ENCODE measurements at places on chromosomes 2 and 18.

DNA sequence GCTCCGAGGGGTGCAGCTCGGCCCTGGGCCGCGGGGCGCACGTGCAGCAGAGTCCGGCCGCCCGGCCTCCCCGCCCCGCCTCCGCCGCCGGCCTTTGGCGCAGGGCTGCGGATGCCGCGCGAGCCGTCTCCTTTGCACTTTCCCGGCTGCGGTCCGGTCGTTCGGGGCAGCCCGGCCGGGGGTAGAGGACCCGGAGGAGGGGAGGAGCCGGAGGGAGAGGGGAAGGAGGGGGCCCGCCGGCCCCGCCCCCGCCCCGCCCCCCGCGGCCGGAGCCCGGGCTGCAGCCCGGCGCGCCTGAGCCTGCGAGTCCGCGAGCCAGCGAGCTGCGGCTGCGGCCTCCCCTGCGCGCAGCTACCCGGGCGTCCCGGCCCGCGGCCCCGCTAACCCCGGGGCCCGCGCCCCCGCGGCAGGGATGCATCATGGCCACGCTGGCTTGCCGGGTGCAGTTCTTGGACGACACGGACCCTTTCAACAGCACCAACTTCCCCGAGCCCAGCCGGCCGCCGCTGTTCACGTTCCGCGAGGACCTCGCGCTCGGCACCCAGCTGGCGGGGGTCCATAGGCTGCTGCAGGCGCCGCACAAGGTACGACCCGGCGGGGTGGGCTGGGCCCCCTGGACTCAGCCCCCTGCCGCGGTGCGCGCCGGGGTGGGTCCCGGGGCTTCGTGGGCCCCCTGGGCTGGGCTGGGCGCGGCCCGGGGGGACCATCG, at the start of gene FHOD3:
Gene FHOD3 (plus strand): TSS at position 297 of the 709 bp plus-strand sequence. CDS start 123 bp downstream, at position 420.
- DNase-seq = no peak

DNA sequence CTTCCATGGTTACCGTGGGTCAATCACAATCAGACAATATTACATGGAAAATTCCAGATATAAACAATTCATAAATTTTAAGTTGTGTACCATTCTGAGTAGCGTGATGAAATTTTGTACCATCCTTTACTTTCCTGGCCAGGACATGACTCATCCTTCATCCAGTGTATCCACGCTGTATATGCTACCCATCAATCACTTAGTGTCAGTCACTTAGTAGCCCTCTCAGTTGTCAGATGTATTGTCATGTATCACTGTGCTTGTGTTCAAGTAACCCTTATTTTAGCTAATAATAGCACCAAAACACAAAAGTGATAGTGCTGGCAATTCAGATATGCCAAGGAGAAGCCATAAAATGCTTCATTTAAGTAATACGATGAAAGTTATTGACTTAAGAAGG, 282.6 kb downstream of the CPS1 start:
- no peak for DNase-seq

GRCh38 chr2:65276609-65277008, 49.0 kb downstream of the ACTR2 start:
- DNase-seq = no peak

GRCh38 chr2:173673640-173674039, 291.5 kb downstream of the SP3 start:
- no peak for DNase-seq

DNA sequence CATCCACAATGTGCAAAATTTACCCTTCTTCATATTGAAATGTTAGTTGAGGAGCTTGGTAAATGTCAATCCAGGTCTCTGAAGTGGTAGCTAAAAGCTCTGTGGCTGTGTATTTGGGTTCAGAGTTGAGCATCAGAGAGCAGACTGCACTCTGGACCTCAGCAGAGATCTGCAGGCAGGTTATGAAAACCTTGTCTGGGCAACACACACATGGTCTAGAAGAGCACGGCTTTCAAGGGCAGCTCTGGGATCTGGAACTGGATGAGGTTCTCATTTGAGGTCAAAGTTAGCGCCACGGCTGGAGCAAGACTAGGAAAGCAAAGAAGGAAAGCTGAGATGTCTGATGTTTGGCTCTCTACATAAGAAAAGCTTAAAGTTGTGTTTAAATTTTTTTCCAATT, 243.0 kb downstream of the SH3BP4 start:
- no peak for DNase-seq

- DNase-seq = no peak
Observed at GRCh38 chr2:98935111-98935770, 784 bp downstream of the CRACDL start.

- no peak for DNase-seq
Observed at GRCh38 chr2:198966269-198966668, 491.5 kb downstream of the SATB2 start.

GRCh38 chr2:101149241-101150192, 1.7 kb downstream of the TBC1D8 start:
- DNase-seq = no peak

- no peak for DNase-seq
Observed at GRCh38 chr2:108640731-108641130, 78.6 kb upstream of the RANBP2 start.

GRCh38 chr18:60193780-60194179, 178.8 kb downstream of the MC4R start:
- no peak for DNase-seq

DNA sequence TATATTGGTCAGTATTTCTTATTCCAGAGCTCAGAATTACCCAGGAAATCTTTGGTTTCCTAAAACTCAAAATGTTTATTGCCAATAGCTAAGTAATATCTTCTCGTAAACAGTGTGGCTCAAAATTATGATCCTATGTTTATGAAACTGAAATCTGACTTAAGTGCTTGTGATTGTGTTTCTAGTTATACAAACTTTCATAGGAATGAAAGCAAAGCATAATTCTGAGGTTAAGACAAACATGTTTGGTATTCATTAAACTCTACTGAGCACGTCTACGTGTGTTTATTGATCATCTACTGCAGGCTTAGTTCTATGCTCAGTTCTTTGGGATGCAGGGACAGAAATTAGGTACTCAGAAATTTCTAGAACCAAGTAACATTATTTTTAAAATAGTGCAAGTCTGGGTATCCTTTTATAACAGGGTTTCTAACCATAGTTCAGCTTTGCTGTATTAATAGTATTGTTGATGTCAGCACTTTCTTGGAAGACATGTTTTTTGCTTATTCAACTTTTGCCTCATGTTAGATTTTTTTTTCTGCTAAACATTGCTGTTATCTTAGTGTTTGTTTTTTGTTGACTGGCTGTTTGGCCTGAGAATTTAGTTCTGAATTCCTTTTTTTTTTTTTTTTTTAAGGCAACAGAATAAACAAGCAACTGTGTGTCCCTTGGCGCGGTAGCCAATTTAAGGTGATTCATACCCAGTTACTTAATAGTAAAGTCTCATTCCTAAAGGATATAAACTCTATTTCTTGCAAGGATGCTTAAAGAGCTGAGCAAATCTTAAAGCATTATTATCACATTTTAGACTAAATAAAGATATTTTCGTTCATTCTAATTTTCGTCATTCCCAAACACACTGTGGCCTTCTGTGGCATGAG, 31.3 kb downstream of the PTPRM start:
- no peak for DNase-seq

- DNase-seq = no peak
Observed at GRCh38 chr18:25350489-25351251, 1.3 kb downstream of the ZNF521 start.

DNA sequence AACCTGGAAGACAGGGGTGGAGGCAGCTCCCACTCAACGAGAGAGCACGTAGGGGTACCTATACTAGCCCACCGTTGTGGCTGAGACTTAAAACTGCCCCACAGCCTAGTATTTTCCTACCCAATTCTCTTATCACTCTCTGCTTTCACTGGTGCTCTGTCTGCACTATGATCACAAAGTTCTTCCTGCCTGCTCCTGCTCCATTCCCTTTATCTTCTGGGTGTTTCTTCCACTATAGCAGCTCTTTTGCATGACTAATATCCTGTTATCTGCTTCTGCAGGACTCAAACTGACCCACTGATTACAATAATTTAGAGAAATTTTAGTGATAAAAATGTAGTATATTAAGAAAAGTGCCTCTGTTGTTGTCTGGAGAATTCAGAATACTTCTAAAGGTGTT, 184.8 kb downstream of the LRP1B start:
- DNase-seq = no peak

- no peak for DNase-seq
Observed at GRCh38 chr2:48175254-48175653, 269.0 kb upstream of the FBXO11 start.

DNA sequence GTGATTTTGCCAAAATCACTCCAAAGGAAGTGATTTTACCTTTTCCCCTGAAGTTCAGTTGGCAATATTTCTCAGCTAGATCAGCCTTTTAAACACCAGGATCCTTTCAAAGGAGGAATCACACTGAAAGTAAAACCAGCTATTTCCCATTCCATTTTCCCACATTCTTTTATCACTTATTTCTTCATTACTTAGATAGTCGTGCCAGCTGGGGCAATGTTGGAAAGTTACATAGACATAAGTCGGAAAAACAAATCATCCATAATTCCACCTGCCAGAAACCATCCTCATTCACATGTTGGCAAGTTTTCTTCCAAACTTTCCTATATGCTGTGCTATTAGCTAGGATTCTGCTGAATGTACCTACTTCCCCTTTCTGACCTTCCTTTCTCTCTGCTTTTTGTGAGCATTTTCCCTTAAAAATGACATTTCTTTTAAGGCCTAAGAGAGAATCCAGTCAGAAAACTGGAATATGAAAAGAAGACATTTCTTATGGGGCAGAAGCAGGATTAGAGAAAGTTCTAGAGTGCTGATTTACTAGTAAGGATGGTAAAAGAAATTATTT, 170.0 kb upstream of the STK17B start:
- DNase-seq = no peak

GRCh38 chr18:46550609-46551008, 106.4 kb downstream of the LOXHD1 start:
- no peak for DNase-seq

GRCh38 chr2:191427031-191427430, 181.8 kb downstream of the MYO1B start:
- no peak for DNase-seq

DNA sequence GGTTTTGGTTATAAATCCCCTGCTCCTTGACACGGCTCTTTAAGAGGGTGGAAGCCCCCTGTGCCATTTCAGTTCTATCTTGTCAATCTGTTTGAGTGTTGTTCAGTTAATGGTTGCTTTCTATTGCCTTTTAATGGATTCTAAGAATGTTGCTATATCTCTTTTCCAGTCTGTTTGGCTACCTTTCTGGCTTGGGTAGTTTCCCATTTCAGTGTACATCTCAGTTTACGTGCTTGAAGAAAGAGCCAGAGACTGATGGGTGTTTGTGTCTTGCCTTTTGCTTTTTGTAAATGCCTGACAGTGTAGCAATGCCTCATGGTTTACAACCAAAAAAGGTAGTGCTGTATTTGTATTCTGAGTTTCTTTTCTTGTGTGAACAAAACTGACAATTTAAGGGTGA, 45.3 kb downstream of the SPATS2L start:
- DNase-seq = no peak

DNA sequence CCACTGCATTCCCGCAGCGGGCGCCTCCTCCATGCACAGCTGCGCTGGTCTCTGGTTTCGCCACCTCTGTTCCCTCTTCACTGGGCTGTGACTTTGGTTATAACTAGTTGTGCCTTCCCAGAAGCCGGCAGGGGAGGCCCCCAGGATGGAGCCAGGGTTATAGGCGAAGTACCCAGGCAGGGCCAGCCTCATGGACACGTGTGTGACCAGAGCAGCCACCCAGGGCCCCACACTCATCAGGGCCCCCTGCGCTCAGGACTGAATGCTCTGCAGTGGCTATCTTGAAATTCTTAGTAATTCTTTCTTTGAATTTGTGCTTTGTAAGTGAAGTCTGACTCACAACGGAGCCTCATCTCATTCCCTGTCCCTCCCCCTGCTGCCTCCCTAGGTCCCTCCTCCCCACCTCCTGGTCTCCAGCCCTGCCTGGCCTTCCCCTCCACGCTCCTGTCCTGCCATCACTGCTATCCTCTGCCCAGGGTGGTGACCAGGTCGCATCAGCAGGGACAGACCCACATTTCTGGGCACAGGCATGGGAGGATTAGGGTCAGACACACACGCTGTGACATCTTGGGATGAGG, 38.1 kb upstream of the LBH start:
- DNase-seq = no peak

GRCh38 chr2:130246430-130246829, 48.2 kb upstream of the TUBA3E start:
- DNase-seq = no peak

GRCh38 chr2:59034837-59035236, 793.7 kb upstream of the FANCL start:
- DNase-seq = no peak

- DNase-seq = no peak
Observed at GRCh38 chr2:96636551-96637171, 1.5 kb downstream of the KANSL3 start.

DNA sequence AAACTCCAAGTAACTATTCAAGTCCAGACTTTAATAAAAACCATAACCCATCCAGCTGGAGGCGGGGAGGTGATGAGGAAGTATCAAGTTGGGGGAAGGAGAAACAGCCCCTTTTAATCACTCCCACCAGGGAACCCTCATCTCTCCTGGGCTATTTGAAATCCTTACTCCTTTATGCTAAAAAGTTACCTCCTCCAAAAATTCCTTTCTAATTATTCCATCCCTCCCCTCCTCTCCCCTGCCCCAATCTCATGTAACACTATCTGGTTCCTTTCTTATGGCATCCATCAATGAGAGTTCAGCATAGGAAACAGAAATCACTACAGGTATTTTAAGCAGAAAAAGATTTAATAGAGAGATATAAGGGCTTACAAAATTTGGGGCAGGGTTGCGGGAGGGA, 9.3 kb upstream of the SLC14A2 start:
- no peak for DNase-seq

DNA sequence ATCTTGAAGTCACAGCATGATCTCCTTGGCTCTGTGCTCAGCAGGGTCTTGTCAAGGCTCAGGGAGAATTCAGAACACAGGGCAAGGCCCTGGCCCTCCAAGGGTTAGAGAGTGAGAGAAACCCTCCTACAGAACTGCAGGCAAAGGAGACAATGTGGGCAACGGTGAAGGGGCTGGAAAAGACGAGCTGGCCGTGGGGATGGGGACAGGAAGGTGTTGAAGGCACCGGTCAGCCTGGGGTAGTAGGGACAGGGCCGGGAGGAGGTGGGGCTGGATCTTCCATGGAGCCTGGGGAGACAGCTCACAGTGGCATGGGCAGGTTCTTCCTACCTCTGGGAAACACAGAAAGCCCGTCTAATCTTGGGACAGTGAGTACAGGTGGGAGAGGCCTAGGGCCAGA, 92.2 kb upstream of the MCFD2 start:
- no peak for DNase-seq

- no peak for DNase-seq
Observed at GRCh38 chr2:58052978-58053377, 6.4 kb downstream of the VRK2 start.

- DNase-seq = no peak
Observed at GRCh38 chr2:123366239-123366837, 658.7 kb upstream of the CNTNAP5 start.
